Epithelial cell of proximal tubule (primary cell): ENCODE measurements at places on chromosomes 11 and 22.

DNA sequence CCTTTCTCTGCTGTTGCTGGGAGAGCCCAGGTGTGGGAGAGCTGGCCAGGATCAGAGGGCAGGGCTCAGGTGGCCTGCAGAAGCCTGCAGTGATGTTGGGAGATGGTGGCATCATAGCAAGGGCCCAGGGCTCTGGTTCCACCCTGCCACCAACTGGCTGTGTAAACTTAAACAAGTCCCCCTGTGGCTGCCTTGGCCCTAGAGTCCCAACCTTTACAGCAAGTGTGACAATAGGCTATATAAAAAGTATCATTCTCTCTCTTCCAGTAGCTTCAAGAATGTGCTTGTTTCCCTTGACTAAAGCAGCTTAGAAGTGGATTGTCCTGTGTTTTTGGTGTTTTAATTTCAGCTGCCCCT lies 201.8 kb upstream of the E2F8 start:
- DNase-seq, result no peak

DNA sequence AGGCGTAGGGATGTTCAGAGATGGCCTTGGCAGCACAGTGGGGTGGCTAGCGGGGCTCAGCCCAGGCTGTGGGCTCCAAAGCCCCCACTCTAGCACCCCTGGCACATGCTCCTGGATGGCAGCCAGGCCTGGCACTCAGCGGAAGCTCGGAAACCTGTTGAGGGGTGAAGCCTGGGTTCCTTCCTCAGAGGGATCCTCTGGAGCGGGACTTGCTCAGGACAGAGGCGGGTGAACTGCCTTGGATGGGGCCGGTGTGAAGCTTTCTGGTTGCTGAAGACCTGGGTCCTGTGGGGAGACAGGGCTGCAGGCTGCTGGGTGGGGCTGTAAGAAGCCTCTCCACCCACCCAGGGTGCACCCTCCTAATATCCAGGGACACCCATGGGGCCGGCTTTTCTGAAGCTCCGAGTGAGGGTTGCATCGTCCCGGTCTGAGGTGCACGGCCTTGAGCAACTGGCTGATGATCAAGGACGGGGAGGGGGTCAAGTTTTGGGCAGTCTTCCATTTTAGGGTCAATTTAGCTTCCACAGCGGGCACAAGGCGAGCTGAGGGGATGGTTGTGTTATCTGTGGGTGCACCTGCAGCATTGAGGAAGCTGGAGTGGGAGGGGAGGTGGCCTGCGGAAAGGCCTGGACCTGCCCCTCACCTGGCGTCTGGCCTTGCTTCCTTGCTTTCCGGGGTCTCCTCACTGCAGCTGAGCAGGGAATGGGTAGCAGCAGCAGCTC lies 5.2 kb downstream of the MRGPRE start:
- DNase-seq, result no peak

DNA sequence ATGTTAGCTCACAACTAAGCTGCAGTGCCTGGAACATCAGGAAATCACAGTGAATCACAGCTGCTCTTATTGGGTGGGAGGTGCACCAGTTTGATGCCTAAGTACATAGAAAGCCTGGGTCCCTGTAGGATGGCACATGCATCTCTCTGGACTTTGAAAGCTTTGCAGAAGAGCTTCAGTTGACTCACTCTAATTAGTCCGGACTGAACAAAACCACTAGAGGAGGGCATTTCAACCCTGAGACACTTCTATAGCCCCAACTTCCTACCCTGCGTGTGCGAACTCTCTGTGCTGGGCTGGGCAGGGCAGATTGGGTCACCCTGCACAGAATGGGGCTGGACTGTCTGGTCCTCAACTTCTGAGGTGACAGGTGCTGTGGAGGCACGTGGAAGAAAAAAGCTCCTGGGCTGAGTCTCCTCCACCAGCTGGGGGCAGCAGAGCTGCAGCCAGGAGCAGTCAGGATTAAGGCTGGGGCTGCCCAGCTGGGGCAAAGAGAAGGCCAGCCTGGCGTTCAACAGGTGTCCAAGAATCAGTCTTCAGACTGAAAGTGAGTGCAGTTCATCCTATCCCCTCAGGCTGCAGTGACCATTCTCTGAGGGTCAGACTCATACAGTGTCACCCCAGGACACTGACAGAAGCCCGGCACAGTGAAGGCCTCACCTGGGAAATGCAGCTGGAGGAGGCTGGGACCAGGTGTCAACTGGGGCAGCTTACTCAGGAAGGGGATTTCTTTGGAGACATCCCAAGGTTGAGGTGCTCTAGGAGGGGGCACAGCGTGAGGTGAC lies 22.1 kb downstream of the GGTLC2 start:
- no peak for DNase-seq

DNA sequence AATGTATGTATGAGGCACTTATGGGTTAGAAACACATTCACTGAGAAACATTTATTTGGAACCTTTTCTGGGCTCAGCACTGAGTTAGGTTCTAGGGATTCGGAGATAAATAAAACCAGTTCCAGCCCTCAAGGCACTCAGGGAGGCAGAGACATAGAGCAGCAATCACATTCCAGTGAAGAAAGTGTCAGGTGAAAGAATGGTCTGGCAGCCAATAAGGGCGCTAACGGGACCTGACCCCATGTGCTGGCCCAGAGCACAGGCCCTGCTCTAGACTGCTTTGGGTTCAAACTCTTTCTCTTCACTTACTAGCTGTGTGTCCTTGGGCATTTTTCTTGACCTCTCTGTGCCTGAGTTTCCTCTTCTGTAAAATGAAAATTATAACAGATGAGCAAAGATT lies 146.0 kb upstream of the SYT13 start:
- DNase-seq, result no peak

DNA sequence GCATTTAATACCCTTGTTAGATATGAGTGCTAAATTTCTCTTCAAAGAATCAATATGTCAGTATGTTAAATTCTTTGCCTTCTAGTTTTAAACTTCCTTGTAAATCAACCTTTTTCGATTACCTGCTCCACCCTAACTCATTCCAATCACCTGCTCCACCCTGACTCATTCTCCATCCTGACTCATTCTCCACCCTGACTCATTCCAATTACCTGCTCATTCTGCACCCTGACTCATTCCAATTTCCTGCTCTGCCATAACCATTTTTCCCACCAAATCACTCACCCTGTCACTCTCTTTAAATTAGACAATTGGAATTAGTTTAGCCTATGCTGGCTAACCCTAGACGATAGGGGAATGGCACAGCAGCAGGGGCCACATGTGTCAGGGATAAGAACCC lies 519.5 kb upstream of the LRRC4C start:
- no peak for DNase-seq

GRCh38 chr22:47307326-47307725 lies 544.9 kb downstream of the TBC1D22A start:
- no peak for DNase-seq

DNA sequence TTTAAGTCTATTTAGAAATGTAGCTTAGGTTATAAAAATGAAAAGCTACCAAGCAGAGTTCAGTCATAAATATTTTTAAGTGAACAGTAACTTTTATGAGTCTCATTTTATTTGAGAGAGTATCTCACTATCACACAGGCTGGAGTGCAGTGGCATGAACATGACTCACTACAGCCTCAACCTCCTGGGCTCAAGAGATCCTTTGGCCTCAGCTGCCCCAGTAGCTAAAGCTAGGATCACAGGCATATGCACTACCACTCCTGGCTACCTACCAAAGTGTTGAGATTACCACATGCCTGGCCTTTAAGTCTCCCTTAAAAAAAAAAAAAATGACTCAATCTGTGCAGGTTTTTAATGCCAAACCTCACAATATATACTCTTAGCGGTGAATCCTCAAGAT lies 34.7 kb upstream of the CLNS1A start:
- DNase-seq, result peak; percentile 33

DNA sequence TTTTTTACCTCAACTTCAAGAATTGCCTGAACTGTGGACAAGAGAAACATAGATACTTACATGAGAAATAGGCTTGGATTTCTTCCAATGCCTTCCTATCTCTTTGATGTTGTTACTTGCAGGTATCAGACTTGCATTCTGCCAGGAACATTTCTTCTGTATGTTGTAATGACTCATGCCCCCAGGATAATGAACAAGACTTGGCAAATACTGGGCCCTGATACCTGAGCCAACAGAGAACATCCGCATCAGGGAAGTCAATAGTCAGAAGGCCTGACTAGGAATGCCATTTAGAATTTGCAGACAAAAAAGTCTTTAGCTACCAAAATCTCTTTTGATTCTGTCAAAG lies 273.7 kb upstream of the KIRREL3 start:
- DNase-seq, result no peak

DNA sequence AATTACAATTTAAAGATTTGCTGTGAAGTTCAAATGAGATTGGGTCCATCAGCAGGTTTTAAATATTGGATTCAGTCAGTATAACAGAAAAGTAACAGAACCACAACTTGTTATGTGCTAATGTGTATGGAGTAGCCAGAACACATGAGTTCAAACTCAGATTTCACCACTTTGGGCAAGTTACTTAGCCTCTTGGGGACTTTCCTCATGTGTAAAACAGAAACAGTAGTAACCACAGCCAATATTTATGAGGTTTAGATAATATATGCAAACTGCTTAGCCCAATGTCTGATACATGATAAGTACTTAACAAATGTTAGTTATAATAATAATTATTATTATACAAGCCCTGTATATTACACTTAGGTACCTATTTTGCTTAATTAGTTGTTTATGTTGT lies 21.8 kb upstream of the SLC5A12 start:
- no peak for DNase-seq

DNA sequence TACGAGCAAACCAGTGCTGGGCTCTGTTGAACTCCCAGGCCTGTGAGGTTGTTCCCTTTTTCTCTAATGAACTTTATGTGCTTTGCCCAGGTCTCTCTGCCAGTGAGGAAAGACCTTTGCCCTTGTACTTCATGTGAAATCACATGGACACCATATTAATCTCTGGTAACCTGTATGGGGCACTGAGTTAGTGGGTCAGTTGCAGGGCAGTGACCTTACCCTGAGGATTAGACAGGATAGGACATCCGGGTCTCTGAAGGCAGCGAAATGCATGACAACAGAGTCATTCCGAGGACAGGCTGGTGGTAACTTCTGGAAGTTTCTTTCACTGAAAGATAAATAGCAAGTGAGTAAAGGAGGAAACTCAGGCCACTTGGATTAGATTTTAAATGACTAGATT lies 93.7 kb downstream of the ZBTB16 start:
- no peak for DNase-seq

DNA sequence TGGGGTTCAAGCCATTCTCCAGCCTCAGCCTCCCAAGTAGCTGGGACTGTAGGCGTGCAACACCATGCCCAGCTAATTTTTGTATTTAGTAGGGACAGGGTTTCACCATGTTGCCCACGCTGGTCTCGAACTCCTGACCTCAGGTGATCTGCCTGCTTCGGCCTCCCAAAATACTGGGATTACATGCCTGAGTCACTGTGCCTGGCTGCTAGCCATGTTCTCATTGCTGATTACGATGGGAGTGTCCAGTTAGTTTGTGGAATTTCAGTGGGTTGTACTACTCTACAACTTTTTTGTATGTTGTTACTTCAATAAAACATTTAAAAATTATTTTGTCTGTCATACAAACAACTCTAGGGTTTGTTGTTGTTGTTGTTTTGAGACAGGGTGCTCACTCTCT lies 4.8 kb upstream of the VPS11 start:
- no peak for DNase-seq

GRCh38 chr22:36584666-36585065 lies 55.7 kb upstream of the EIF3D start:
- DNase-seq, result no peak

GRCh38 chr11:64208796-64209562 lies 2.5 kb downstream of the FERMT3 start:
- no peak for DNase-seq

DNA sequence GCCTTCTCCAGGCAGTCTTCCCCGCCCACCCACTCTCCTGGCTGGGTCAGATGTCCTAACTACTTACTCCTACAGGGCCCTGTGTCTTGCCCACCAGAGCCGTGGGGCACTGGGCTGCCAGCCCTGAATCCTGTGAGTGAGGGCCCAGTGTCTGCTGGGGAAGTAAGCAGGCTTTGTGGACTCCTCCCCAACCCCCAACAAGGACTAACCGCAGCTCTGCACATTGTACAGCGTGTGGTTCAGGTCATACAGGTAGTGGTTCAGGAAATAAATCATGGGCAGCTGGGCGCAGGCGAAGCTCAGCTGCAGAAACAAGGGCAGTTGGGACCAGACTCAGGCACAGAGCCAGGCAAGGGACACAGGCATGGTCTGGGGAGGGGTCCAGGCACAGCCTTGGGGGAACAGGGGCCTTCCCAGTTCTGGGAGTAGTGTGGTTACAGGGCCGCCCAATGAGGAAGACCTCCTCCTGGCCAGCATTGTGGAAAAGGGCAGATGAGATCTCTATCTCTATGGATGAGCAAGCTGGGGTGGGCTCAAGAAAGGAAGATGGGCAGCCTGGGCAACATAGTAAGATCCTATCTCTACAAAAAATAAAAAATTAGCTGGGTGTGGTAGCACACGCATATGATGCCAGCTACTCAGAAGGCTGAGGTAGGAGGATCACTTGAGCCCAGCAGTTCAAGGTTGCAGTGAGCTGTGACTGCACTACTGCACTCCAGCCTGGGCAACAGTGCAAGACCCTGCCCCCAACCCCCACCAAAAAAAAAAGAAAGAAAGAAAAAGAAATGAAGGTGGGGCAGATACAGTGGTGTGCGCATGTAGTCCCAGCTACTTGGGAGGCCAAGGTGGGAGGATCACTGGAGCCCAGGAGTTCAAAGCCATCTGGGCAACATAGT lies 5.5 kb downstream of the UNC93B1 start:
- DNase-seq, result no peak

DNA sequence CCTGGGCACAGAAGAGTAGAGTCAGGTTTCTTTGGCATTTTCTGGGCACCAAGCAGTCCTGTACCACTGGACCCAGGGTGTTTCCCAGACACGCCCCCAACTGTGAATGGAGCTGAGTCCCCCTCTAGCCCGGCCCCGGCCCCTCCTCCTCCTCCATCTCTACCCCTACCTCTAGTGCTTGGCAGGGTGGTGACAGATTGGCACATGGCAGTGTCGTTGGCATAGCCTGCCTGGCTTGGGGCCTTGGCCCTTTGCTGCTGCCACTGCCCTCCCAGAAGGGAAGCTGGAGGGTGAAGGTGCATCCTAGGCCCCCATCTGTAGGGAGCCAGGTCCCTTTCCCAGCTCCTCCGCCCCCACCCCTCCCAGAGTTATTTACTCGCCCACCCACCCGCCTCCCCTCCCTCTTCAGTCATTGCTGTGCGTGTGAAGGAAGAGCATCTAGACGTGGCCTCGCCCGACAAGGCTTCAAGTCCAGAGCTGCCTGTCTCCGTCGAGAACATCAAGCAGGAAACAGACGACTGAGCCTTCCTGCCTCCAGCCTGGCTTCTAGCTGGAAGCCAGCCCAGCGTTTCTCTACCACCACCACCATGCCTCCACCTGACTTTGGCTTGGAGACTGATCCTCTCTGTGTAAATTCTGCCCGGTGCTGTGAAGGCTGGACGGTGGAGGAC lies 10.9 kb downstream of the CHADL start:
- no peak for DNase-seq

DNA sequence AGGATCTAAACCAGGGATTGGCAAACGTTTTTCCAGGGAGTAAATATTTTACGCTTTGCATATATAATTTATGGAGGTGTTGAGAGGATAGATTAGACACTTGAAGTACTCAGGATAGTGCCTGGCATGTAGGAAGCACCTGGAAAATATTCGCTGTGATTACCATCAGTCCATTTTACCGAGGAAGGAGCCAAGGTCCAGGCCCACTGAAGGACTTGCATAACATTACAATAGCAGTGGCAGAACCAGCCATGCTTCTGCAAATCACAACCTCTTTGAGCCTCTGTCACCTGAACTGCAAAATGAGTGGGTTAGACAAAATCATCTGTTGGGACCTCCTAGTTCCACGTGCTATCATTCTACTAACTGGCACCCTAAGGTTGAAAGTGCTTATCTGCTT lies 5.4 kb downstream of the FUT4 start:
- no peak for DNase-seq

- DNase-seq, result no peak
Observed at GRCh38 chr11:85236211-85236610, 390.9 kb downstream of the DLG2 start.
